Mesothelial cell of epicardium (in vitro differentiated cells): ENCODE measurements at places on chromosomes 1 and 21.

DNA sequence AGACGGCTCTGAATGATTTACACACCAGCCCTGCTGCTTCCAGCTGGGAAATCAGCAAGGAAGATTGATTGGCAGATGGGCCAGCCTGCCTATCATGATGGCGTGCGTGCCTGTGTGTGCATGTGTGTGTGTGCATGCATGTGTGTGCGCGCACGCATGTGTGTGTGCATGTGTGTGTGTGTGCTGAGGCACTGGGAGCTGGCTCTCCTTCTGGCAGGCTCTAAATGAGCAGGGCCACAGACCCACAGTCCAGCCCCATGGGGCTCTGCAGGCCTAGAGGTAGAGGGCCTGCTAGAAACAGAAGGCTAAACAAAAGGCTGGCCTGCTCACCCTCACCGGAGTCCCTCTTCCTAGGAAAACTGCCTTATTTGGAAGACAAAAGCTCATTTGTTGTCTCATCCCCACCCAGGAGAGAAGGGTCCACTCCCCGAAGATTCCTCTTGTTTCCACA is 6.0 kb downstream of the KLHDC8A start:
- no peak for DNase-seq

GRCh38 chr1:226568975-226569741 is 20.6 kb downstream of the STUM start:
- no peak for DNase-seq

DNA sequence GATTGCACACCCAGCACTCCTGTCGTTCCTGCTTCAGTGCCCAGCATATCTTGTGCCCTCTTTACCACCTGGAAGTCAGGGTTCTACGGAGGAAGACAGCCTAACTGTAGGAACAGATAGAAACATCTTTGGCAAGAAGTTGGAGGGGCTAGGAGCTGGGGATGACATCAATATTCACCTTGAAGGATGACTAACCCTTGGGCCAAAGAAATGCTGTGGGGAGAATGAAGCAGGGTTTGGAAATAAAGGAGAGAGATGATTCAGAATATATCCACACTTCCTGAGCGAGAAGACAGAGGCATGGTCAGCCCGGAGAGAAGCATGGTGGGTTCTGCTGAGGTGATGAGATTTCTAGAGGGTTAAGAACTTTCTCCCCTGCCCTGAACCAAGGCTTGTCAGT is 4.6 kb upstream of the NKAIN1 start:
- no peak for DNase-seq

DNA sequence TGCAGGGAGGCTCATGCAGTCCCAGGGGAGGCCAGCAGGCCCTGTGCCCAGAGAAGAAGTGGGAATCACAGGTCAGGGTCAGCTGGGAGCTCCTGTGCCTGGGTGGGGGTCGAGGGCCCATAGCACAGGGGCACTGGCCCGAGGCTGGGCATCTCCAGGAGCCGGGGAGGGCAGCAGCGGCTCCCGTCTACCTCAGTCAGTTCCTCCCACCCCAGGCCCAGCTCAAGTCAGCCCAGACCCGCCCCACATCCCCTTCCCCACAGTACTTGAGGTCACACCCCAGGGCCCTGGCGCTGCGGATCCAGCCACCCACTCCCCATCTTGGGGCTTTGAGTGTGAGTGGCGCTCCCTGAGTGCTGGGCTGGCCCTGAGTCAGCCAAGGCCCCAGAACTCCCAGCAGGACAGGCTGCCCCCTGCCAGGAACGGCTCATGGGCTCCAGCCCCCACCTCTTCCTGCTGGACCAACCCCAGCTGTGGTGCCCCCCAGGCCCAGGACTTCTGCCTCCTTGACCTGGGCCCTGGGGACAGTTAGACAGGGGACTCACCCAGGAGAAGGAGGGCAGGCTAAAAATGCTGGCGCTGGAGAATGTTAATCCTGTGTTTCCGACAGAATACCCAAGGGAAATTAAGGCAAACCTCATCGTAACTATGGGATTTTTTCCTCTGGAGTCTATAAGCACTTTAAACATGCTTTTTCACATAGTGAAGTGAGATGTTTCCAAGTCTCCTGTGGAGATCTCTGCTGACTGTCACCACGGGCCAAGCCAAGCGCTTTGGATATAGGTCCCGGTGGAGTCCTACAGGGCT is 68.8 kb upstream of the COL6A1 start:
- DNase-seq = no peak

DNA sequence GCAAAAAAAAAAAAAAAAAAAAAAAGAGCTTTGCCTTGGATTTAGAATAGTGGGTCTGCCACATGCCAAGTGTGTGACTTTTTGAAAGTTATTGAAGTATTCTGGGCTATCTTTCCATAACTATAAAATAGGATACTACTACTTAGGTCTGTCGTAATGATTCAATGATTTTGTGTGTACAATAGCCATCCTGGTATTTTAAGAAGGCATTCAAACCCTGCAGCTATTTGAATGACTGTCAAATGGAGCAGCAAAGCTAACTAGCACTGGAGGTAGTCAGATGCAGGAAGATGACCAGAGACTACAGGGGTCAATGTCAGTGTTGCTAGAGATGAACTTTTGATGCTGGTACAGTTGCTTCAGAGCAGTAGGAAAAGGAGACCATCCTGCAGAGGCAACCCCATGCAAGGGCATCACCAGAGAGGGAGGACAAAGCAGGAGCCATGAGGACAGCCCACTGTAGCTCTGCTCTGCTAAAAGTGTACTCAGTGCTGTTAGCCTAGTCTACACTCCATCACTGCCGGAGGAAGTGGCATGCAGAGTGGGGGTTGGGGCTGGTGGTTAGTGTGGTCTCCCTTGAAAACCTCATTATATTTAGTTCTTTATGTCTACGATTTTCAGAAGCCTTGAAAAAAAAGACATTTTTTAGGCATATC is 29.0 kb downstream of the DUSP10 start:
- DNase-seq = no peak

DNA sequence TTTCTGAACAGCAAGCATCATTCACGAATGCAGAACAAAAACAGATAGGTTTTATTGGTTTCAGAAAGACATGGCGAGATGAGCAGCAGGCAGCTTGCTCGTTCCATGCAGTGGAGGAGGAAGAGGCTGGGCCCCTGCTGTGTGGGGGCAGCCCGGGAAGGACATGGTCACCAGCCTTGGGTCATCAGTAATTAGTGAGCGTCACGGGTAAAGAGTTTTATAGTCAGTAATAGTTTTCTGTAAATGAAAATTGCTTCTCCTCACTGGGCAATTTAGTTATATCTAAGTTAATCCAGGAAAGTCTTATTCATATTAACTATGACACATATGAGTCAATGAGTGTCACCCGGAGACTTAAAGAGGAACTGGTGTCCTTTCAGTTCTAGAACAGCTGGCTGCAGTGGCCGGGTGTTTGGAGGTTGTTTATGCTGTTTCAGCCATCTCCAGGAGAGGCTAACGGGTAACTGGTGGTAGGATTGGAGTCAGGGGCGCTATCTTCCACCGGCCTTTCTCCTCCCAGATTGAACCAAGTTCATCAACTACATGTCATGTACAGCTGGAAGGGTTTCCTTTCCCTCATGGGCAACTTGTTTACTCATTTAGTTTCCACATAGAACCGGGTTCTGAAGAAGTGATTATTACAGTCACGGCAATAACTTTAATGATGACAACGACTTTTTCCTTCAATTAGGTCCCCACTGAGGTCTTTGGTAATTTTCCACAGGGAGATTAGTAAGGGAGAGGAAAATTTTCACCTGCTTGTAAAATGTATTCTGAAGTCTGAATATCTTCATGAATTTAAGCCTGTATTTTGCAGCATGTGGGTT is 34.6 kb upstream of the SLC45A1 start:
- no peak for DNase-seq

DNA sequence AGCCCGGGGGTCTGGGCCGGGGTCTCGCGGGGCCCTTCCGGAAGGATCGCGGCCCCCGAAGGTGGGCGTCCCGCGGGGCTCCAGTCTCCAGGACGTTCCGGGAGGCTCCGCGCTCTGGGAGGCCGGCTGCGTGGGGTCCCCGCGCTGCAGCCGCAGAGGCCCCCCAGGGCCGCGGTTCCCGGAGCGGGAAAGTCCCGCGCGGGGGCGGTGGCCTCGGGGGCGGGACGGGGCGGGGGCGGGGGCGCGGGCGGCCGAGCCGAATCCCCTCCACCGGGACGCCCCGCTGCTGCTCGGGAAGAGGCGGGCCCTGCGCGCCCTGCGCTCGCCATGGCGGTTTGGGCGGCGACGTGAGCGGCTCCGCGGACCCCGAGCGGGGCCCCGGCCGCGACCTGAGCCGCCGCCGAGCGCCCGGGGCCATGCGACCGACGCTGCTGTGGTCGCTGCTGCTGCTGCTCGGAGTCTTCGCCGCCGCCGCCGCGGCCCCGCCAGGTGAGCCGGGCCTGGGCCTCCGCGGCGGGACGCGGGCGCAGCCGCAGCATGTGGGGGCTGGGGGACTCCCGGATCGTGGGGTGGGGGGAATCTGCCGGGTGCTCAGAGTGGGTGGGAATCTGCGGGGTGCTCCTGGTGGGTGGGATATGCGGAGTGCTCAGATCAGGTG is at the start of gene IFNGR2:
IFNGR2 (plus strand) TSS at position 286 of the 658 bp plus-strand sequence; CDS start at position 417, 131 bp downstream.
- peak; percentile 32 for DNase-seq

- no peak for DNase-seq
Measured at GRCh38 chr1:198889101-198889500, 250.3 kb downstream of the PTPRC start.

DNA sequence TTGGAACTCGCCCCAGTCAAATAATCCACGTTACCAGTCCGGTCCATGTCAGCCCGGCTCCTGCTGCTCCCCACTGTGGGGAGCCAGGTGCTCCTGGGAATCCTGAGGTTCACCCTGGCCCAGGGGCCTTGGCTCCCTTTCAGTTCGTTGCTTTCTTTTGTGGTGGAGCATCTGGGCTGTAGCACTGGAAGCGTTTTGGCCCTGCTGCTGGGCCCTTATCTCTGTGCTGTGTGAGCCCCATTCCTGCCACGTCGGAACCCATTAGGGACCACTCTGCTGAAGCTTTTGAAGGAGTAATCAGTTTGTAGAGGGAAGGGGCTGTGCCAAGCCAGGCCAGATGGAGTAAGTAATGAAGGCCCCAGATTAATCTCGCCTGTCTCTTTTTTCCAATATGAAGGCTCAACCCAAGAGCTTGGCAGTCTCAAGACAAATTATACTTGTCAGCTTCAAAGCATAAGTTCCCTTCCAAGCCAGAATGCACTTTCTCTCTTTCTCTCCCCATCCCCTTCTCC is 82.3 kb downstream of the PGM1 start:
- DNase-seq = no peak

- DNase-seq = peak; percentile 73
Measured at GRCh38 chr1:145918144-145918991, at the start of gene PEX11B. PEX11B (minus strand) TSS chr1:145918717; CDS start chr1:145918688, 29 bp downstream.

GRCh38 chr1:206963119-206963712 is 7.0 kb downstream of the FCAMR start:
- DNase-seq = no peak

DNA sequence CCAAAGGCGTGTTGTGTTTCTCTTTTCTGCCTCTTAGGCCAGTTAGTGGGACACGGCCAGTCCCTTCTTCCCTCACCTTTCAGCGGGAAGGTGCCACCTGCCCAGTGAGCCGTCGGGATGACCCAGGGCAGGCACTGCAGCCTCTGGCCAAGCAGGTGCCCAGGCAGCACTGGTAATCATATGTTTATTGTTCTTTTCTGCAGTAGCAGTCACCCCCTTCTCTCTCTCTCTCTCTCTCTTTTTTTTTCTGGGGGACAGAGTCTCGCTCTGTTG is 38.2 kb downstream of the CRYAA start:
- DNase-seq = peak; percentile 22

DNA sequence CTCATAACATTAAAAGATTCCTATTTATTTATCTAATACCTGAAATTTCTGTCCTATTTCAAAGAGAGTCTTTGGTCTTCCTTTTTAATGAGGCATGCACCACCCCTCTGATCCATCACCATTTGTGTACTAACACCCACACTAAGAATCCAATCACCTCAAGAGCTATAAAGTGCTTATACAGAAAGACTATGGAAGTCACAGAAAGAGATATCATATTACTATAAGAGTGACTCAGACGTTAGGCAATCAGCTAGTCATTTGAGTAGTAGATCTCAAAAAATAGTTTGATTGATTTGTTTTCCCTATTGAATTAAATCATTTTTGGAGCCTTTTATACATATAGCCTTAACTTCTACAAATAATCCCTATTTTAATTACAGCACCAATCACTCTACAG is 46.1 kb downstream of the NME7 start:
- no peak for DNase-seq

DNA sequence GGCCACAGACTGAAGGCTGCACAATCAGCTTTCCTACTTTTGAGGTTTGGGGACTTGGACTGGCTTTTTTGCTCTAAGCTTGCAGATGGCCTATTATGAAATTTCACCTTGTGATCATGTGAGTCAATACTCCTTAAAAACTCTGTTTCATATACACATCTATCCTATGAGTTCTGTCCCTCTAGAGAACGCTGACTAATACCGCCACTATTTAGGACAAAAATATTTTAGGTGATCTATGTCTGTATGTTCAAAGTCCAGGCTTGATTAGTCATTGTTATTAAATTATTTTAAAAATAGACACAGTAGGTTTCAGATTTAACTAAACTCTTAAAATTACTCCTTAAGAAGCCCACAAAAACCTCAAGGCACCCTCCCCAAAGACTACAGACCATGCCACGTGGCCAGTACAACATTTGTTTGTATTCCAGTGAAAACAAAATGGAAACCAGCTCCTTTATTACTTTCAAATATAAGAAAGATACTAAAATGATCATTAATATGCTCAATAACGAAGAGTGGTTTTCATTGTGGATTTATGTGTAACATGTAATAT is 63.1 kb downstream of the TMPRSS15 start:
- no peak for DNase-seq

DNA sequence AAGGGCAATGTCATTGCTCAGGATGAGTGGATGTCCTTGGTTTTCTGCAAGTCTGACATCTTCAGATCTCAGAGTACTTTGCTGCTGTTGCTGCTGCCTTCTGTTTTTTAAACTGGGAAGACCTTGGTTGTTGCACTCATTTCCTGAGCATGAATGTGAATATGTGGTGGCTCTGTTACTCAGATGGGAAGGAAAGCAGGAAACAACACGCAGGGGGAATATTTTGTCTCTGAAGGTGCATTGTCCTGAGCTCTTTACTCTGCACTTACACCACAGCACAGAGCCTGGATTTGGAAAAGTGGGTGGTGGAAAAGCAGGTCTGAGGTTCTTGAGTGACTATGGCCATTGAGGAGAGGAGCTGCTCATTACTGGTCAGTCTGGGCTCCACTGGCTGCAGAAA is 36.3 kb downstream of the PTGFRN start:
- DNase-seq = no peak

- DNase-seq = peak; percentile 32
Measured at GRCh38 chr1:74343216-74343615, 108.0 kb downstream of the TNNI3K start.
